ENCODE measurements at places on chromosomes 2 and 18.

GRCh38 chr2:60554646-60555065 lies 1.2 kb upstream of the BCL11A start:
- no peak for DNase-seq

DNA sequence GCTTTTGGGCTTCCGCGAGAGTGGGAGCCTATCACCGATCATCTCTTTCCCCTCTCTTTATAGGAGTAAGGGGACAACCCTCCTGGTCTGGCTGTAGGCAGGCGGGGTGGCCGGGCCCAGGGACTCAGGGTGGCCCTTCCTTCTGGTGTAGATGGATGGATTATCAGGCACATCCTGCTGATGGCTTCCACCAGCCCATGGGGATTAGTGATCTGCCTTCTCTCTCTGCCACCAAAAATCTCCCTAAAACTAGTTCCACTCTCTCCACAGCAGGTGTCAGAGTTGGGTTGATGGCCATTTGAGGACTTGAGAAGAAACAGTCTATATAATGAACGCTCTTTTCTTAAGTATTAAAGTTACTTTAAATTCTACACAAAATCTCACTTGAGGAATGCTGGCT lies 37.4 kb downstream of the NCK2 start:
- DNase-seq: no peak

DNA sequence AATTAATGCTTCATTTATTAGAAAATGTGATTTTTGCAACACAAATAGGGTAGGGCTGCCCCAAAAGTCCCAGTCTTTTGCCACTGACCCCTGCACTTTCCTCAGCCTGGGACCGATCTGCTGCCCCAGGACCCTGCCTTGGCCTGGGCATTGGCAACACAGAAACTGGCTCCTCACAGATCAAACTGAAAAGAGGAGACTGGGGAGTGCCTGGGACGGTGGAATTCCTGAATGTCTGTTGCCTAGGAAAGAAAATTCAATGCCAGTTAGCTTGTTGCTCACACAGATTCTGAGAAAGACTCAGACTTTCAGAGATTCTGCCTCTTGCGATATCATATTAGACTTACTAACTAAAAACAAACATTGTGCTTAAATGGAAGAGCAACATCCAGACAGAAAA lies 211.2 kb downstream of the VAPA start:
- DNase-seq: no peak

DNA sequence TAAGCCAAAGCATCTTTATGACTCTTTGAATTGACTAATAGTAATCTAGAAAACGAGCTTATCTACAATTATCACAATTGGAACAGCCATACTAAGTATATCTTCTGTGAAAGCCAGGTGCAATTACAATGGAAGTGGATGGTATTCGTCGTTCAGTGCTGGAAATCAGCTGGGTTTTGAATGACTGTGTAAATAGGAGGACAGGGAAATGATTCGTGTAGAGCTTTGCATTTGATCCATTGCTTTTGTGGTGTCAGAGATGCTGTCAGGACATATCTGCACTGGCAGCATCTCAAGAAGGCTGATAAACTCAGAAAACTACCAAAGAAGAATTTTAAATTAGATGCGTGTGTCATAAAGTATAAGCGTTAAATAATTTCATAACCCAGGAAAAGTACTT lies 187.1 kb downstream of the ZNF407 start:
- no peak for DNase-seq
